Fibroblast of gingiva (primary cell): ENCODE measurements at places on chromosomes 12 and 14.
A peak's percentile ranks its signal among the peaks of the same experiment; 100 is the strongest.

- no peak for DNase-seq
These were observed 21.8 kb upstream of the SPPL3 start for GRCh38 chr12:120925740-120926563.

GRCh38 chr12:50326590-50327284 lies 43.4 kb upstream of the LIMA1 start:
- DNase-seq = peak; percentile 77

- DNase-seq = no peak
These were observed 1595.8 kb upstream of the SEL1L start for GRCh38 chr14:83129496-83129895.

GRCh38 chr14:85909581-85909980 lies 379.6 kb downstream of the FLRT2 start:
- peak; percentile 82 for DNase-seq

DNA sequence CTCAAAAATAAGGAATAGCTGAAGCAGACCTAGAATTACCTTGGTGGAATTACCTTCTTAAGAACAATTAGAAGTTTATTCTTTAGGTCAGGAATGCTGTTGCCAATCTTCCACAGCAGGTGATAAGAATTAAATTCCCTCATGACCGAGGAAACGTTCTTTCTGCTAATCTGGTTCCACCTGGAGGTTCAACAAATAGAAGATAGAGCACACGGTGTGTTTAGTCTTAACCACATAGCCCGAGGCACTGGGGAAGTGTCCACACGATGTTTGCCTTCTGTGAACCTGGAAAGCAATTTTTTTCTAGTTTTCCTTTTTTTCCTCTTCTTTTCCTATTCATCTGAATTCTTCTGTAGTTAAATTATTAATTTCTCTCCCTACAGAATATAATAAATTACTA lies 906.9 kb downstream of the NRXN3 start:
- no peak for DNase-seq

- DNase-seq = peak; percentile 26
These were observed 154.9 kb upstream of the PWP1 start for GRCh38 chr12:107530701-107531100.

DNA sequence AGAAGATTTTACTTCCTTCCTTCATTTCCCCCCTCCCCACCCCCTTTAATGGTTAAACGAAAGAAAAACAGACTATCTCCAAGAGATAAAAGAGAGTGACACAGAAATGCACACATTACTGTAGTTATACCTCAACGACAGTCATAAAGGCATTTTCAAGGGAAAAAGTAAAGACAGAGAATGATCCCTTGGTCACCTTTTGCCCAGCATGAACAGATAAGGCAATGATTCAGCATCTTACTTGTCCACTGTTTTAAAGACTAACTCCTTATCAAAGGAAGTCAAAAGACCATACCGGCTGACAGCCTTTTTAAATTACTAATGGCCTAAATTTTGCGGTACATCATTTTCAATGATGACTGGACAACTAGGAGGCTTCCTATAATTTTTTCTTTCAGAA lies 326.6 kb downstream of the PAWR start:
- DNase-seq = no peak

- no peak for DNase-seq
These were observed 537.3 kb downstream of the TMTC2 start for GRCh38 chr12:83224012-83224411.

DNA sequence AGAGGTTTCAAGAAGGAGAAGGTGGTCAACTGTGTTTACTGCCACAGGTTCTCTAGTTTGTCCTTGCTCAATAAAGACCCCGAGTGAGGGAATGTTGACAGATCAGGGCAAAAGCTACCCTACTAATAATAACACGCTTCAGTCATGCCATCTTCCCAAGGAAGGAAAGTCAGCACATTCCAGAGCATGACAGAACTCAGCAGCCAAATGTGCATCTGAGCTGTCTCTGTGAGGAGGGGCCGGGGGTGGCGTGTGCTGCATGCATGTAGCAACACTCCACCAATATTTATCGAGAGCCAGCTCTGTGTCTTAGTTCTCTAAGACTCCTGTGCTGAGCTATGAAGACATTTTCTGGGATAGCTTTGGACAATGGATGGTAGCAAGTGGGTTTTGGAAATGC lies 260.4 kb downstream of the DPF3 start:
- peak; percentile 20 for DNase-seq

- no peak for DNase-seq
These were observed 17.7 kb downstream of the SLC11A2 start for GRCh38 chr12:51008329-51009055.

DNA sequence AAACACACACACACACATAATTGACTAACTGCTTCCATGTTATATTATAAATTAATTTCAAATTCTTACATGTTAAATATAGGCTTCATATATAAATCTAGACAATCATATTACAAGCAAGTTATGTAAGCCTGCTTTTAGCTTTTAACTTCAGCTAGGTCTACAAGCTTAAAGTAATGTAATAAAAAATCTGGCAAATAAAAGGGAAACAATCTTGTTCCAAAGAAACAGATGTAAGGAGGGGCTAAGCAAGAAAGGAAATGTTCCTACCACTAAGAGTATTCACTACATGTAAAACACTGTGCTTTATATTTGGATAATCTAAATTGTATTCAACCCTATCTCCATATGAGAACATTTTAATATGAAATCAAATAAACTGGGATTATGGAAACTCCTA lies 110.4 kb downstream of the SLC6A15 start:
- no peak for DNase-seq

GRCh38 chr12:112007945-112008344 lies 5.0 kb downstream of the TMEM116 start:
- DNase-seq = no peak

DNA sequence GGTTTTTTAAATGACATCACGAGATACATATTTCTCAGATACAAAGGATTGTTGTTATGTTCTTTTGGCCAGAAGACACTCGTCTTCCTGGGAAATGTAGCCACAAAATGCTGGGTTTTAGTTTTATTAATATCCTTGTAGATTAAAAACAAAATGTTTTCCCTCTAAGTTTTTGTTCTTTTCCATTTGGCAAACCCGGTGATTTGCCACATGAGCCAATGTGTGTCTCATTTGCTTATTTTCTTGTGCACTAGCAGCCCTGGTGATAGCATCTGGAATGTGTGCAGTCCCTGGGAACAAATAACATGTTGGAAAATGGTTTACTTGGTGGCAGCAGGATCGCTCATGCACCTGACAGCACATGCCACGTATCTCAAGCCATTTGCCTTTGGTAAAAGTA lies 61.0 kb downstream of the HMGA2 start:
- peak; percentile 73 for DNase-seq

DNA sequence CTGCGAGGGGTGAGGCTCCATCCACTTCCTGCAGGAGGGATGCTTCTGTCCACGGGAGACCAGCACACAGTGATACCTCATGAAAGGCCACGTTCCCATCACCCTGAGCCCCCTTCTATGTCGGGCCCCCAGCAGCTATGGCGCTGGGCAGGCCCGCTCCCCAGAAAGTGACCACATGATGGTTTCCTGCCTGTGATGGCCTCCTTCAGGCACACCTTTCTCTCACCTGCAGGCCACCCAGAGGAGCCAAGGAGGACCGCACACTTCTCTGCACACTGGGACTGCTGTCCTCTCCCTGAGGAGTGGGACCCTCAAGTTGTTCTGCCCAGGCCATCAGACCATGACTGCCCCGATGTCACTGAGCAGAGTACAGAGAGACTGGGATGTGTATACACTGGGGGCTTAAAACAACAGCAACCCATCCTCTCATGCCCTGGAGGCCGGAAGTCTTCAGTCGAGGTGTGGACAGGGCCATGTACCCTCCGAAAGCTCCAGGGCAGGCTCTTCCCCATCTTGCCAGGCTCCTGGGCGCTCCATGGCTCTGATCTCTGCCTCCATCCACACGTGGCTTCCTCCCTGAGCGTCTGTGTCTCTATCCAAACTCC lies 158.9 kb downstream of the PIWIL1 start:
- no peak for DNase-seq

DNA sequence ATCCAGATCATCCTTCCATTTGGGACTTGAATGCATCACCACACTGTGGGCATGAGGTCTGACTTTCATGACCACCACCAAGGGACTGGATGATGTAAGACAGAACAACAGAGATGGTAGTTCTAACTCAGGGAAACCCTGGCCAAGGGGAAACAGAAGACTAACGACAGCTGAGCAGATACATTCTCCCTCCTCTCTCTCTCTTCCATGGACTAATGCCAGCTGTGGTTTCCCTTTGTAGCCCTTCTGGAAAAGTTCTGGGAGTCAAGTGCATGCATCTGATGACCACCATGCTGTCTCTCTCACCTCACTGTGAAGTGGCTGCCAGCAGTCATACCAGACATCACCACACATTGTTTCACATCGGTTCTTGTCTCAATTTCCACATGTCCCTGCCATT lies 3.4 kb downstream of the TAS2R30 start:
- no peak for DNase-seq

DNA sequence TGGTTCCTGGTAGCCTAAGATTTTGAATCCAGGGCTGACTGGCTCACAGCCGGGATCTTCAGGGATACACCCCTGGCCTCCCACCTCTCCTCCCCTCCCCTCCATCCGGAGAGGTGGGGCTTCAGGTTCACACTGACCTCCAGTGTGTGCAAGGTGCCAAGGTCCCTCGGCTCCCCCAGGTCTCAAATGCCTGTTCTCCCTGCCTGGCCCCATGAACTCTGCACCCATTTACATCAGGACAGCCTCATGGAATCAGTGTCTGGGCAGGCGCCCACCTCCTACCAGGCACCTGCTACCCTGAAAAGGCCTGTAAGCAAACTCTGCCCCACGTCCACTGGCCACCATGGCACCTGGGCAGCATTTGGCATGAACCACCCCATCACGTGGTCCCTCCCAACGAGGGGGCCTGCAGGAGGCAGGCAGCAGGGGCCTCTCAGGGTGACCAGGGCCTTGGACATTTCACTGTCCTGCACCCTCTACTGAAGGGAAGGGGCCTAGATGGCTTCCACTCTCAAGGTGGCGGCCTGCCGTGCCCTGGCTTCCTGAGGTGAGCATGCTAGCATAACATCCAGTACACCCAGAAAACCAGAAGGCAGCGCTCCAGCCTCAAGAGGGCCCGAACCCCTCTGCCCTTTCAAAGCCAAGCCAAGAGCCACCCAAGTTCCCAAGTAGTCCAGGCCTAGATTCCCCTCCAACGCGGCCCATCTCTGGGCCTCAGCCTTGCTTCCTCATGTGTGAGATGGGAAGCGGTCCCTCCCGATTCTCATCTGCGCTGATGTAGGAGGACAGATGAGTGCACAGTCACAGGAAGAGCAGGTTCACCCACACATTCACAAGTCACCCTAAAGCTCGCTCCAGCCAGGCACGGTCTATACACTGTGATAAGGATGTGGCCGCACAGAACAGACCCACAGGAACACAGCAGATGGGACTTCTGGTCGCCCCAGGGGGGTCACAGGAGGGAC lies 37.3 kb downstream of the CCDC85C start:
- DNase-seq = no peak

DNA sequence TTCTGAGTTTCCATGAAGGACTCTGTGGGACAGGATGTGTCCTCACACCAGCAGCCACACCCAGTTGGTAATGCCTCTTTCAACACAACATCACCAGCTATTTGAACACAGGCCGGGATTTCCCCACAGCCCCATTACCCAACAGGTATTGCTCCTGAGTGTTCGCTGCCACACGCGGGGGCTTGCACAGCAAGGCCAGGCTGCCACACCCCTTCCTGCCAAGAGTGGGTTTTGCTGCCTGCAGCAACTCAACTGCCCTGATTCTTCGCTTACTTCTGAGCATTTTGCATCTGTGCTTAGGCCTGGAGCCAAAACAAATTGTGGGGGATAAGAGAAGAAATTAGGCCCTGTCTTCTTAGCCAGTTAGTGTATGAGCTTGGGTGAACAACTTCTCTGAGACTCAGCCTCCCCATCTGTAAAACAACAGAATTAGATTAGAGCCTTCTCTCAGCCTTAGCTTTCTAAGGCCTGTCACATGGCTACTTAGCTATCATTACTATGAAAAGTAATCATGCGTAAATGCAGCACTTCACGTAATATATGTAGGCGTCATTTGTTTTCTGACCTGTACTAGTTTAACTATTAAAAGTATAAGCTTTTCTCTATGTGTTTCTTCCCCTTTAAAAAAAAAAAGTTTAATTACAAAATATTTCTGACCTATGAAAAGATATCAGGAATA lies 20.0 kb downstream of the CKAP4 start:
- peak; percentile 51 for DNase-seq

GRCh38 chr14:23085458-23085857 lies 9.5 kb downstream of the ACIN1 start:
- DNase-seq = no peak

- DNase-seq = peak; percentile 97
These were observed 125.3 kb upstream of the HIF1A start for GRCh38 chr14:61569812-61570548.

DNA sequence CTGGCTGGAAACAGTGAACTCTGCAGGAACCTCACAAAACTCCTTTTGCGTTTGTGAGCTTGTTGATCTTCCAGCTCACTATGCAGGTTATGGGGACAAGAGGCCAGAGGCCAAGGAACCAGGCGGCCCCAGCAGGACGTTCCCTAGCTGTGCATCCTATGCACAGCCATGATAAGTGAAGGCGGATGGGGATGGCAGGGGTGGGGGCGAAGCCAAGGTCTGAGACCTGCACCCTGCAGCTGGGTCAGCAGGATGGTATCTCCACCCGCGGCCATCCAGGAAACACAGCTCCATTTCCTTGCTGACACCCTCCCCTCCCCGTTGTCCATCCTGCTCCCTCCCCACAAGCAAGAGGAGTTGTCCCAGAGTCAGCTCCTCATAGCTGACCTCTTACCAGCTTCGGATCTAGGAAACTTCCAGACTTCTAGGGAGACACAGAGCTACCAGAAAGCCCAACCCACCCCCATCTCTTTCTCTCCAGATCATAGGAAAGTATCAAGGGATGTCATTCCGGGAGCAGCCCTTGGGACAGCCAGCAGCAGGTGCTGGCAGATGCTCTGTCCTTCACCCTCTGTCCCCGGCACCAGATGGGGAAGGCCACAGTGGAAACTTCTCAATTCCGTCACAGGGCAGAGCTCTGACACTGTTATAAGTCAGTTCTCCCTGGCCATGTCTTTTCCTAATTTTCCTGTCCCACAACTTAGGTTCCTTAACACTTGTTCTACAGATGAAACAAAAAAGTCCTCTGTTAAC lies 9.4 kb downstream of the ZBTB39 start:
- DNase-seq = no peak

GRCh38 chr12:77047341-77048109 lies 17.8 kb downstream of the E2F7 start:
- no peak for DNase-seq

GRCh38 chr12:34109390-34109789 lies 87.1 kb downstream of the ALG10 start:
- no peak for DNase-seq

GRCh38 chr12:49546481-49546880 lies 7.7 kb downstream of the KCNH3 start:
- no peak for DNase-seq

GRCh38 chr14:32677129-32677780 lies 261.4 kb upstream of the NPAS3 start:
- DNase-seq = no peak
